Fibroblast of skin of right quadriceps (primary cell): ENCODE measurements at places on chromosomes 16 and 17.
A peak's percentile ranks its signal among the peaks of the same experiment; 100 is the strongest.

- DNase-seq = no peak
These were observed 41.9 kb upstream of the SKAP1 start for GRCh38 chr17:48471817-48472410.

- DNase-seq = no peak
These were observed 877.7 kb upstream of the CDH8 start for GRCh38 chr16:62913924-62914323.

- DNase-seq = no peak
These were observed 250.4 kb downstream of the MRTFB start for GRCh38 chr16:14321542-14321941.

GRCh38 chr17:411421-412120, 59.0 kb upstream of the RPH3AL start:
- DNase-seq = no peak

- DNase-seq = no peak
These were observed 26.7 kb upstream of the ERN1 start for GRCh38 chr17:64156670-64157069.

- DNase-seq = peak; percentile 68
These were observed 172.6 kb downstream of the CDK5R1 start for GRCh38 chr17:32659419-32659842.

GRCh38 chr17:35892091-35893035, 12.2 kb upstream of the CCL5 start:
- peak; percentile 27 for DNase-seq

- DNase-seq = no peak
These were observed 32.5 kb upstream of the SMIM36 start for GRCh38 chr17:55543709-55544108.

DNA sequence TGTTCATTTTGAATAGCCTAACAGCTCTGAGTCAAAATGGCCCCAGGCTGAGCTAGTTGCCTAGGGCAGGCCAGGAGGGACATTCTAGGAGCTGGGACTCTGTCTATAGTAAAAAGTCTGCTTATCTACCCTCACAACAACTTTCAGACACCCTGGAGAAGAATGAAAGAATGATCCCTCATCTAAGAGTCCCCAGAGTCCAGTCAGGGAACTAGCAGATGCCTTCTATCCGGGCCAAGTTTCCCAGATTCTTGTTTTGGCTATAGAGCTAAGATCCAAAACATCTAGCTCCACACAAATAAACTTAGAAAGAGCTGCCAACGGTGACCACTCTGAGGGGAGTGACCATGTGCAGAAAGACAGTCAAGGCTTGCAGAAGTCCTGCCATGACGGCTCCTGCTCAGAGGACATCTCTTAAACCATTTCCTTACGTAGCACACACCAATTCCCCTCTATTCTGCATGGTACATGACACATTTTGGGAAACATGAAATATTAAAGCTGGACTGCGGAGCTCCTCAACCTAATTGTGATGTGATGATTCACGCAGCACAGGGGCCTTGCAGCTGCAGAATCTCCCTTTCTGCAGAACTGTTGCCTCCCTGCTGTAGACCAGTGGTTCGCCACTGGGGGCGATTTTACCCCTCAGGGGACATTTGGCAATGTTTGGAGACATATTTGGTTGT, 24.2 kb downstream of the FAM20A start:
- DNase-seq = peak; percentile 63
